ENCODE measurements at places on chromosomes 11 and 22. TPM values are rescaled to one million over a fixed set of nuclear protein-coding genes. Genes with fewer than 3 reads are reported as not detected.

Gene CYTH4
- total RNA-seq, result 0.39 TPM

Gene PLEKHA7
- total RNA-seq, result 1.7 TPM

Gene TSPAN18
- 0.88 TPM for total RNA-seq

Gene TRIM51
- not detected for total RNA-seq

Gene FIBIN
- total RNA-seq, result 40.3 TPM

Gene TIMM10
- 14.7 TPM for total RNA-seq
